ENCODE measurements at places on chromosomes 16 and 17.
A peak's percentile ranks its signal among the peaks of the same experiment; 100 is the strongest.

GRCh38 chr16:75271441-75272096 lies 20.1 kb upstream of the BCAR1 start:
- no peak for DNase-seq

DNA sequence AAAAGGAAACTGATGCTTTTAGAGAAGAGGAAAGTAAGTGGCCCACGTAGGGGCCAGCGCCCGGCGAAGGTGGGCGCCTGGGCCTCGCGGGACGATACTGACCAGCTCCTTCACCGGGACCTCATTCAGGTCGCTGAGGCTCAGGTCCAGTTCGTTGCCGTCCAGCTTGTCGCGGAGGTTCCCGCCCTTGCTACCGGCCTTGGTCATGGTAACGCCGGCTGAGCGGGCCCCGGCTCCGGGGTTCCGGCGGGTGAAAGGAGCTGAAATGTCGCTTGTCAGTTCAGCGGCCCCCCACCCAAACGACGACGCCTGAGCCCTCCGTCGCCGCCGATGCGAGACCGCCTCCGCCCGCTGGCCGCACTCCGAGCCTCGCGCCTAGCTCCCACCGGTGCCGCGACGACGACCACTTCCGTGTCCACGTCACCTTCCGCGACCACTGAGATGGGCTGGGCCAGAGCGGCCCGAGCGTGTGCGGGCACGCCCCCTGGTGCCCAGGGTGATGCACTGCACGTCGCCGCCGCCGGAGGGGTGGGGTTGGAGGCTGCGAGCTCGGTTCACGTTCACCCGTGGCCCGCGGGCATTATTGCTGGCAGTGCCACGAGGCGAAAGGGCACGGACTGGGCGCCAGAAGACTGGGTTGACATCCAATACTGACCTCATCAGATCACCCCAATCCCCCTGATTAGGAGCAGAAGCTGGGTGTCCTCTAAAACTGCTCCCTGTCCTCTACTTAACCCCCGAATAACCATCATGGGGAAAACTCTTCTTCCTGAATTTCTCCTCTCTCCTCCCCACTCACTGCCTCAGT lies at the start of gene LRRC59:
Gene LRRC59 (minus strand): TSS at position 413 of the 808 bp plus-strand sequence. CDS start 206 bp downstream, at position 207.
- DNase-seq, result peak; percentile 90

DNA sequence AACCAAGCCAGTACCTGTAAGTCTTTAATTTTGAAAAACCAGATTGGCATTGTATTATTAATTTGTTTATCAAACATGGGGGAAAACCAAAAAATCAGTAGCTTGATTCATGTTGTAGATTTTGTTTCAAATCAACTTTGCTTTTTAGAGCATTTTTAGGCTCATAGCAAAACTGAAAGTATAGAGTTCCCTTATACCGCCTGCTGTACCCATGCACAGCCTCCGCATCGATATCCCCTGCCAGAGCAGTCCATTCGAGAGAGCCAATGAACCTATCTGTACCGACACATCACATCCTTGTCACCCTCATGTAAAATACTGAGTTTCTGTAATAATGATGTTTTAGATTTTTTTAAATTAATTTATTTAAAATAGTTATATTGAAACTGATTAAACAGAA lies 16.2 kb upstream of the MRC2 start:
- DNase-seq, result no peak

DNA sequence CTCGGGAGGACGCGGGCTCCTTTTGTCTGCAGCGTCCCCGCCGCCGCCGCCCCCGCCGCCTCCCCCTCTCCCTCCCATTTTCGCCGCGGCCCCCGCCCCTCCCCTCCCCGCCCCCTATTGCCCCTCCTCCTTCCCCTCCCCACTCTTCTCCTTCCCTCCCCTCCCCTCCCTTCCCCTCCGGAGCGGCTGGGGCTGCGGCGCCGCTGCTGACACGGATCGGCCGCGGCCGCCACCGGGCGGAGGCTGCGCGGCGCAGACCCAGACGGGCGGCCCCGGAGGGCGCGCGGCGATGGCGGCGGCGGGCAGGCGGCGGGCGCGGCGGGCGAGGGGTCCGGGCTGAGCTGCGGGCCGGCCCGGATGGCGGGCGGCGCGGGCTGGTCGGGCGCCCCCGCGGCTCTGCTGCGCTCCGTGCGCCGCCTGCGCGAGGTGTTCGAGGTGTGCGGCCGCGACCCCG lies at the start of gene RAB11FIP4:
Gene RAB11FIP4 (plus strand): TSS at position 180 of the 454 bp plus-strand sequence. CDS start 178 bp downstream, at position 358.
- no peak for DNase-seq

DNA sequence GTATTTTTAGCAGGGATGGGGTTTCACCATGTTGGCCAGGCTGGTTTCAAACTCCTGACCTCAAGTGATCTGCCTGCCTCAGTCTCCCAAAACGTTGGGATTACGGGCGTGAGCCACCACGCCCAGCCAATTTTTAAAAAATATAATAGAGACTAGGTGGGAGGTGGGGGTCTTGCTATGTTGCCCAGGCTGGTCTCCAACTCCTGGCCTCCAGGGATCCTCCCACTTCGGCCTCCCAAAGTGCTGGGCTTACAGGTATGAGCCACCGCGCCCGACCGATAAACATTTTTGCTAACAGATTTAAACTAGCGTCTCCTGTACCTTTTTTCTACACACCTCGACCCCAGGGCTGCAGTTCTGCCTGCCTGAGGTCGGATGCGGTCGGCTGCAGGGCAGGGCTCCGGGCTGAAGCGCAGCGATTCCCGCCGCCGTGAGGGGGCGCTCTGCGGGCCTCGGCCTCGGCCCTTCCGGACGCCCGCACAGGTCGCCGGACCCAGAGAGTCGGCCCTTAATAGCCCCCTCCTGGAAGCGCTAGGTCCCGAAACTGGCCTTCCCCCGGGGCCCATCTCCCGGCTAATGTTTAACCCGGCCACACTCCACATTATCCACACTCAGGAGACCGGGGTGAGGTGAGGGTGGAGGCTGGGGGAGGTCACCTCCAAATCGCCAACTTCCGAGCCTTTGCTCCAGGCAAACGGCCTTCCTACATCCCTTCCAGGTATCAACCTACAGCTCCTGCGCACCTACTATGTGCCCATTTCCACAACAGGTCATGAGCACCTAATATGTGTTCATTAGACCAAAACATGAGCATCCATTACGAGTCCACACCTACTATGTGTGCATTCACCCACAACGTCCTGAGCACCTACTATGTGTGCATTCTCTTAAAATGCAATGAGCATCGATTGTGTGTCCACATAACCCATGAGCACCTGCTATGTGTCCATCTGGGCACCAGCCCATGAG lies 2.0 kb upstream of the GLIS2 start:
- no peak for DNase-seq

DNA sequence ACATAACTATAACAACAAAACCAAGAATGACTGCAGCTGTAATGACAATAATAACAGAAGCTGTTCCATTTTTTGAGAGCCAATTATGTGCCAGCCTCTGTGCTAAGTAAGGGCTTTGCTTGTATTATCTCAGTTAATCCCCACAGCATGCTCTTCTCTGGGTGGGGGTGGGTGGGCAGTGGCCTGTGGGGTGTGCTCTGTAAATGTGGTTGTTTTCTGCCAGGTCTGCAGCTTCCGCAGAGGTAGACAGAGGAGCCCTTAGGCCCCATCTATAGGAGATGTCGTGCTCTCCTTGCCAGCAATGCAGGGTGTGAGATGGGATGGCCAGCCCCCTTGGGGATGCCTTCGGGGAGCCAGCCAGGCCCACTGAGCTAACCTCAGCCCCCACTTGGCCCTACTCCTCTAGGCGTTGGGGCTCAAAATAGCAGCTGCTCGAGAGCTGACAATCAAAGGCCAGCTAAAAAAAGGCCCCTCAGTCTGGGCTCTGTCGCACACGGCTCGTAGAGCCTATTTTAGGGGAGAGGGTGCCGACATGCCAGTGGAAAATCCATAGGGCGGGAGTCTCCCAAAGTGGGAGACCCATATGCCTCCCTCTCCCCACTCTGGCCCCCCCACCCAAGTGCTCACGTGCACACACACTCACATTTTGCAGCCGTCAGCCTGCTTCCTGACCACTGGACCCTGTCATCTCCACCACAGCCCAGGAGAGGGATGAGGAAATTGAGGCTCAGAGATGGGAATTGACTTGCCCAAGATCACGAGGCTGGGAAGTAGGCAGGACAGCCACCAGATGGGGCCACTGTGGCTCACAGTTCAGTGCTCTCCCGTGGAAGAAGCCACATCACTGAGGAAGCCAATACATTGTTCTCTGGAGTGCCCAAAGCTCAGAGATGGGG lies 15.8 kb downstream of the CDH16 start:
- no peak for DNase-seq

GRCh38 chr16:89446136-89446974 lies 44.0 kb downstream of the ANKRD11 start:
- DNase-seq, result no peak

DNA sequence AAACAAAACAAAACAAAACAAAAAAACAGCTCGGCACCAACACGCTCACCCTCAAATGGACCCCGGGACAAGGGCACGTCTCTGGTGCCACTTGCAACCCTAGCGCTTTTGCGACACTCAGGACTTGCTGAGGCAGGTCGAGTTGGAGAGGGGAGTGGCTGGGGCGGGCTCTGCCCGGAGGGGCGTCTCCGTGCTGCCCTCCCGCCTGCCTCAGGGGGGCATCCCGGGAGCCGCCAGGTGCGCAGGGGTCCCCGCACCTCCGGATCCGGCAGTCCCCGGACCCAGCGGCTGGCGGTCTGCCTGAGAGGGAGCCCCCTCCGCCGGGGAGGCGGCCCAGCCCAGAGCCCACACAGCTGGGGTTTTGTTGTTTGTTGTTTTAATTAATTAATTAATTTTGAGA lies at the start of gene SLC52A1:
Gene SLC52A1 (minus strand): TSS at position 112 of the 400 bp plus-strand sequence. CDS start 820 bp downstream, outside the sequence.
- no peak for DNase-seq

DNA sequence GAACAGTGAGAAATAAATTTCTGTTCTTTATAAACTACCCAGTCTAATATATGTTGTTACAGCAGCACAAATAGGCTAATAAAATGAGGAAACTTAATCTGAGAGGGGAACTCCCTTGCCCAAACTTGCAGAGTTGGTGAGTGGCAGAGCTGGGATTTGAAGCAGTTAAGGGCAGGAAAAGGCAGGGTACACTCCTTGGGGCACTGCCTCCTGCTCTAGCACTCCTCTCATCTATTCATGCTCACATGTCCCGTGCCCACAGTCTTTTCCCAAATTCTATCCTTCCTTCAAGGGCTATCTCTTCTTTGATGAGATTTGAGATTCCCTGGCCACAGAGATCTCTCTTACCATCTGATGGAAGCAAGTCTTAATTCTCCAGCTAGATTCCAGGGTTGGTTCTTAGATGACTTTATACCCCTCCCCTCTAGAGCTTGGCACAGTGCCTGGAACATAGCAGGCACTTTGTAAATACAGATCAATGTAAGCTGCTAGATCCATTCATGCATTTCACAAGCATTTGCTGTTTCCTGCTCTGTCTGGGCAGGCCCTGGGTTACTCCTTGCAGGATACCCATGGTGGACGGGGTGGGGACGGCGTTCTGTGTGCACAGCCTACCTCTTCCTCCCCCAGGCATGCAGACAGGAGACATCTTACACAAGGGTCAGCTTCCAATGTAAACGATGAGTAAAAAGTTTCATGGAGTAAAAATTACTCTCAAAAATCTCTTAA lies 39.2 kb upstream of the ABCC12 start:
- DNase-seq, result no peak

GRCh38 chr16:88974080-88974915 lies 2.7 kb downstream of the CBFA2T3 start:
- no peak for DNase-seq

Data from stimulated activated CD4-positive, alpha-beta T cell treated with anti-CD3 and anti-CD28 coated beads, Interleukin-4, amount 100 ng/mL, for 48 hours (primary cell).